ENCODE measurements at places on chromosomes 16 and 17.
A peak's percentile ranks its signal among the peaks of the same experiment; 100 is the strongest.

- DNase-seq = peak; percentile 86
These were observed 217.3 kb downstream of the RBFOX3 start for GRCh38 chr17:79393358-79394052.

DNA sequence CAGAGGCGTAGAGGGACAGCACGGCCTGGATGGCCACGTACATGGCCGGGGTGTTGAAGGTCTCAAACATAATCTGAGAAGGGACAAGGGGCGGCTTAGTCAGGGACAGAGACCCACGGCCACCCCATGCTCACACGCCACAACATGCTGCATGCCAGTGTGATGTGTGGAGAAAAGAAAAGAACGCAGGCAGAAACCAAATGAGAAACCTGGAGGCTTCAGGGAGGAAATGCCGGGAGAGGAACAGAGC is 1.1 kb downstream of the ACTG1 start:
- no peak for DNase-seq

DNA sequence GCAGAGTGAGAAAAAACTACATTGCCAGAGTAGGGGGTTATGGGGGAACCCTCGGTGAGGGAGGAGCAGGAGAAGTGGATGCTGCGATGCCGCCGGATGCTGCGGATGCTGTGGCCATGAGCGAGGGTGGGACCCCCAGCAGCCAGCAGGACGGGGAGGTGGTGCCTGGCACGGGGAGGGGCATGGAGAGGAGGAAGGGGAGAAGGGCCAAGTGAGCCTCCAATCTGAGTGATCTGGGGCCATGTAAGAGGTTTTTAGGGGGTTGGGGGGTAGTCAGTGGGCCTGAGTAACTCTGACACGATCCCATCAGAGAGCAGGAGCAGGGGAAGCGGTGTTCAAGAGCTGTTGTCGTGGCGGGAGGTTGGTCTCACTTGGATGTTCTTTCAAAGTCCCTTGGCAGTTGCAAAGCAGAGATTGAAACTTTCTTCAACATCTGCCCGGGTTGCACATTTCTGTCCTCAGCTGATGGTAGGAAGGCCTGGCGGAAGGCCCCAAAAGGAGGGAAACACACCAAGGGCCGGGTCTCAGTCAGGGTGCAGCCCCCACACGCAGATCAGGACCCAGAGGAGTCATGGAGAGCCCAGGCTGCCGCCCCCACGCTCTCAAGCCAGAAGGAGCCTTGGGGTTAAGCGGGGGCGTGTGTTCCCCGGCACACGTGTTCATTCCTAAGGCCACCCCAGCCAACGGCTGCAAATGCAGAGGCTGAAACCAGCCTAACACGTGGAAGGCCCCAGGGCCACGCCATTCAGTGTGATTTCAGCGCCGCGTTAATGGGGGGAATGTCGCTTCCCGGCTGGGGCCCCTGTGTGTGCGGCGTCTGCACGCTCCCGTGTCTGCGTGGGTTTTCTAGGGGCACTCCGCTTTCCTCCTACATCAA is 81.7 kb downstream of the ZDHHC7 start:
- DNase-seq = no peak

- DNase-seq = no peak
These were observed 426.0 kb upstream of the CDH11 start for GRCh38 chr16:65547772-65548446.

DNA sequence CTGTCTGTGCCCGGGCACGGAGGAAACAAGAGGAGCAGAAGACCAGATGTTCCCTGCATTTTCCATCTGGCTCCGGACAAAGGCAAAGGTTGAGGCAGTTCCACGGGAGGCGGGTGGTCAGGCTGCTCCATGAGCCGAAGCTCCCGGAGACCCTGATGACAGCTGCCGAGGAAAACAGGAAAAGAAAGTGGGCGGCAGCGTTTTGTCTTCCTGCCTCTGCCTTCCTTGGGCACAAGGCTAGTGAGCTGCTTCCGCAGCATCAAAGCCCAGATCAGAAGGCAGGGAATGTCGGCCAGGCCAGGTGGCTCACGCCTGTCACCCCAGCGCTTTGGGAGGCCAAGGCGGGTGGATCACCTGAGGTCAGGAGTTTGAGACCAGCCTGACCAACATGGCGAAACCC is 16.2 kb downstream of the SLC43A2 start:
- DNase-seq = no peak

DNA sequence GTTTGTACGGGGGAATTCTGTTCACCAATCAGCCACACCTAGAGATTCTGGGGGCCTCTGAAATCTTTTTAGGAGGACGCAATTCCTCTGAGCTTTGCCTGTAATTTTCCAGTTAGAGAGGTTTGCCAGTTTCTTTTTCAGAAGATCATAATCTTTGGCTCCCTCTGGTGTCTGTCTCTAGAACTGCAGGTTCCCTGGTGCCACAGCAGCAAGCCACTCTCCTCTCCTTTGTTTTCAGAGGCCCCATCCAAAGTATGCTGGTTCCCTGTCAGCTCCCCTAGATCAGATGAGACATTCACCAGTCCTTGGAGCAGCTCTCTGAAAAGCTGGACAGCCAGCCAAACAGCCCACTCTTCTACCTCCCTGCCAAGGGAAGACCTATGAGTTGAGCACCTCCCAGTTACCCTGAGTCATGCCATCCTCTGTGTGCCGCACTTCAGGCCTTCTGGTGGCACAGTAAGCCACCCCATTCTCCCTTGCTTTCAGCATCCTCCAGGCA is 36.1 kb downstream of the RNF112 start:
- DNase-seq = peak; percentile 82

DNA sequence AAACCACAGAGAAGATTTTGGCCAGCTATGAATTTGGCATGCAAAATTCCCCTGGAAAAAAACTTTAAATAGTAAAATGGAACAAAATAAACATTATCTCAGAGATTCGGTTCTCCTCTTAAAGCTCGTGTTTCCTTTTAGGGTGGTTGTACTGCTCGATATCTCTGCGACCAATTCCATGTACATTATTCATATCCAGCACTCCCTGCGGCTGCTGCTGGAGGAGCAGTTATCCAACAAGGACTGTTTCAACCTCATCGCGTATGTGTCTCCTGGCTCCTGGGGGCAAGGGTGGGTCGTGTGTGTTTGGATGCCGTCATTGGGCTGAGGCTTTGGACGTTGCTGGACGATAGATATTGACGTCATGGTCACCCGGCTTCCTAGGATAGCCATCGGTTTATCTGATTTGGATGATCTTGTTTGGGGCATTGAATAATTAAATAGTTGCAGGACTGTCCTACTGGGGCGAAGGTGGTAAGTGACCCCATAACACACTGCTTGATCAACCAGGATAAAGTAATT is 33.8 kb downstream of the VWA3A start:
- no peak for DNase-seq

GRCh38 chr17:28390141-28390540 is 15.9 kb downstream of the SLC46A1 start:
- no peak for DNase-seq

DNA sequence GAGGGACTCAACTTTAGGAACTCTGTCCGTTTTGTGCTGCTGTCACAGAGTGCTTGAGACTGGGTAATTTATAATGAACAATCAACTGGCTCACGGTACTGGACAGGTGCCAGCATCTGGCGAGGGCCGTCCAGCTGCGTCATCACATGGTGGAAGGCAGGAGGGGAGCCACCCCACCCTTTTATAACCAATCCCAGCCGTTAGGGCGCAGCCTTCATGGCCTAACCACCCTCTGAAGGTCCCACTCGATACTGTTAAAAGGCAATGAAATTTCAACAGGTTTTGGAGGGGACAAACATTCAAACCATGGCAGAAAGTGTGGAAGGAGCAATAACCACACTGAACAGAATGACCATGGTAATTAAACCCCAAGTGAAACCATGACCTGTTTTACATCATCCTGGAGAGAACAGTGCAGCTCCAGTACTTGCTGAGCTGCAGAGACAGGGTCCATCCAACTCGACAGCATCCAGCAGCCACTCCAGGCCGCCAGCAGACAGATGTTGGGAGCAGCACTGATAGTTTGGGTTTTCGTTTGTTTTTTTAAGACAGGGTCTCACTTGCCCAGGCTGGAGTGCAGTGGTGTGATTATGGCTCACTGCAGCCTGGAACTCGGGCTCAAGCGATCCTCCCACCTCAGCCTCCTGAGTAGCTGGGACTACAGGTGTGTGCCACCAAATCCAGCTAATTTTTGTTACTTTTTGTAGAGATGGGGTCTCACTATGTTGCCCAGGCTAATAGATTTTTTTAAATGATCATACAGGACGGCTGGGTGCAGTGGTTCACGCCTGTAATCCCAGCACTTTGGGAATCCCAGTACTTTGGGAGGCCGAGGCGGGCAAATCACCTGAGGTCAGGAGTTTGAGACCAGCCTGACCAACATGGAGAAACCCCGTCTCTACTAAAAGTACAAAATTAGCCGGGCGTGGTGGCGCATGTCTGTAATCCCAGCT is 11.0 kb downstream of the CHMP6 start:
- DNase-seq = no peak

GRCh38 chr17:77315551-77316190 is 174.9 kb downstream of the SEC14L1 start:
- peak; percentile 59 for DNase-seq

- no peak for DNase-seq
These were observed 28.4 kb downstream of the LDHD start for GRCh38 chr16:75088216-75088615.

DNA sequence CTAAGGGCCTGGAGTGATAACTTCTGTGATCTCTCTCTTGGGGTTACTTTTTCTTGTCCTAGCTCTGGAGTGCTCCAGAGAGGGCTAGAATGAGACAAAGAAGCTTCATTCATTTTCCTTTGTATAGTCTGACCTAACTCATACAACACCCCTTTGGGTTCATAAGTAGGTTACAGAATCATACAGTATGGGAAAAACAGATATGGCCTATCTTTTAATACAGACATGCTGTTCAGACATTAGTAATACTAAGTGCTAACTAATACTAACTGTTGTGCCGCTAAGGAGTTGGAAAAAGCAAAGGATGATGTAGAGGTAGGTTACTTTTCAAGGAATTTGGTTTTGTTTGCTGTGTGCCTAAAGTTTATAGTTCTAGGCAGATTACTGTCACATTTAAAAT is 84.7 kb downstream of the NLK start:
- DNase-seq = no peak

DNA sequence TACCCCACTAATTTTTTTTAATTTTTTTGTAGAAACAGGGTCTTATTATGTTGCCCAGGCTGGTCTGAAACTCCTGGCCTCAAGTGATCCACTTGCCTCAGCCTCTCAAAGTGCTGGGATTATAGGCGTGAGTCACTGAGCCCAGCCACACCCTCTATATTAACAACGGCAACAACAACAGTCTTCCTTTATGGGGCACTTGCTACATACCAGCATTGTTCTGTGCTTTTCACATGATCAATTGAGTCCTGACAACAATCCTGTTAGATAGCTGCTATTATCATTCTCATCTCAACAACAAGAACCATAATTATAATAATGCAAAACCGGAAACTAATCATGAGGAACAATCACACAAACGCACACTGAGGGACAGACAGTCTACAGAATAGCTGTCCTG is 12.6 kb upstream of the ARL5C start:
- DNase-seq = no peak

DNA sequence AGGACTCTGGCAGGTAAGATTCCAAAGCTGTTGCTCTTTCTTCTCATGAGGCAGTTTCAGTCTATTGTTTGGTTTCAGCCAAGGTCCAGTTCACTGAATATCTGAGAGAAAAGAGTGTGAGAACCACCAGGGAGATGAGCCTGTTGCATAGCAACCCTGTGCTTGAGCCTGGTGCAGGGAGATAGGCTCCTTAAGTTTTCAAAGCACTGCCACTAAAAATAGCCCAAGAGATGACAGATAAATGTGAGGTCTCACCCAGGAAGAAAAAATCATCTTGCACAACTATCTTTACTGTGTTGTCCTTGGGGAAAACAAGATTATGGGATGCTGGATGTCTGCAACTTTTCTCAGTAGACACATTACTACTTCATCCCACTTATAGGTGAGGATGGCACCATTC is 26.2 kb upstream of the NUDT7 start:
- no peak for DNase-seq

DNA sequence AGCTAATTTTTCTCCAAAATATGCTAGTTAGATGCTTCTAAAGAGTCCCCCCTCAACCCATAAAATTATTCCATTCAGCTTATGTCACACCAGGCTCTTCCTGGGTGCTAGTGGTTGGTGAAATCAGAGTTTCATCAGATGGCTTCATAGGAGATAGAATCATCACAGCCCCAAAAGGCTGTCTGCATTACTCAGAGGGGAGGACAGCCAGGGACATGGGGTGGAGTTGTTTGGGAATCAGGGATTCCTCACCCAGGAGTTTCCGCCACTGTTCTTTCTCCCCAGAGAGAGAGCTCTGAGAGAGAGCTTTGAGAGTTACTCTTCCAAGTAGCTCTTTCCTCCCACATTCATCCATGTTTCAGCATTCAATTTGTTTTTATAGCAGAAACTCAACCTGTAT is 288 bp upstream of the KRT34 start:
- DNase-seq = no peak

DNA sequence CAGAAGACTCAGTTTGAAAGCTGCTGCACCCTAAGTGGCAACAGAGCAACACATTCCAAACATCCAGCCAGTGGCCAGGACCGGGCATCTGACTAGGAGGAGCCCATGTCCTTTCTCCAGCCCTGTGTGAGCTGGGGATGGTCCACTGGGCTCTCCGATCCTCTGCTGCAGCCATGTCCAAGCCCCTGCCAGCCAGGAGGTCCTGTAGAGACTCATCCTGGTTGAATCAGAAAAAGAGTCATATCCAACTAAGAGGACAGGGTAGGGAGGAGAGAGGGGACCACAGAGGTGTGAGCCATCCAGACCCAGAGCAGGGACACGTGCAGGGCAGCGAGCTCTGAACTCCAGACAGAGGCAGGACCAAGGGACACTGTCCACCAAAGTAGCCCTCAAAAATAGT is 163.0 kb upstream of the CDH5 start:
- no peak for DNase-seq

GRCh38 chr16:30069611-30070462 is 4.3 kb downstream of the ALDOA start:
- no peak for DNase-seq

GRCh38 chr16:14366974-14367707 is 262.9 kb downstream of the PARN start:
- DNase-seq = no peak

- DNase-seq = no peak
These were observed 1.5 kb downstream of the ABCC1 start for GRCh38 chr16:15950869-15951268.

GRCh38 chr17:42179335-42179734 is 1.6 kb downstream of the KCNH4 start:
- no peak for DNase-seq

- DNase-seq = no peak
These were observed 3.4 kb downstream of the ABCA9 start for GRCh38 chr17:69057280-69057679.

Data from suppressor macrophage (primary cell).